Esophagus squamous epithelium (tissue), 5 donors: ENCODE measurements at places on chromosomes 6 and 20.

GRCh38 chr6:33160728-33161344 lies 31.4 kb downstream of the COL11A2 start:
- DNase-seq = no peak

- no peak for DNase-seq
Measured at GRCh38 chr6:63706630-63707029, 71.0 kb downstream of the PHF3 start.

- no peak for DNase-seq
Measured at GRCh38 chr20:49877386-49877921, 37.9 kb downstream of the SPATA2 start.

GRCh38 chr6:128443553-128443952 lies 76.8 kb downstream of the PTPRK start:
- no peak for DNase-seq

DNA sequence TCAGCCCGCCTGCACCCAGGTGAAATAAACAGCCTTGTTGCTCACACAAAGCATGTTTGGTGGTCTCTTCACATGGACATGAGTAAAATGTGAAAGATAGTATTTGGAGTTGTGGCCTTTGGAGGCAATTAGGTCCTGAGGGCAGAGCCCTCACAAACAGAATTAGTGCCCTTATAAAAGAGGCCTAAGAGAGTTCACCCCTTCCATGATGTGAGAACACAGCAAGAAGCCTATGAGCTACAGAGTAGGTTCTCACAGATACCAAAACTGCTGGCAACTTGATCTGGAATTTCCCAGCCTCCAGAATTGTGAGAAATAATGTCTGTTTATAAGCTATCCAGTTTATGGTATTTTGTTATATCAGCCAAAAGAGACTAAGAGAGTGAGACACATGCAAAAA lies 74.5 kb downstream of the TRDN start:
- no peak for DNase-seq

DNA sequence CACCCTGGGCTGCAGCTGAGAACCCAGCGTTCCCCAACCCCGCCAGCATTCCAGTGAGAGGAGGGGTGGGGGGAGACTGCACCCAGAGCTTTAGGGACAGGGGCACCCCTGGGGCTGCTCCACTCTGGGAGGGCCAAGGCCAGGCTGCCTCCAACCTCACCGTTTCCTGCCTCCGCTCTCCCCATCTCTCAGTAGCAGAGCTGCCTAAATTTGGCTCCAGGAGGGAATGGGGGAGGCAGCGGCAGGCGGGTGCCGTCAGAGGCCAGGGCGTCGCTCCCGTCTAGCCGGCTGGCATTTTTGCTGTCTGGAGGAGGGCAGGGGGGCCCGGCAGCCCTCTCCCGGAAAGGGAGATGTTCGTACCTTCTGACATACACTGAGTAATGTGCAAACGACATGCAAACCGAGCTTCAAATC lies 46.6 kb downstream of the NOL4L start:
- DNase-seq = no peak

- no peak for DNase-seq
Measured at GRCh38 chr6:105257340-105257739, 77.5 kb upstream of the POPDC3 start.

- DNase-seq = no peak
Measured at GRCh38 chr6:80163754-80164187, 57.3 kb downstream of the BCKDHB start.

DNA sequence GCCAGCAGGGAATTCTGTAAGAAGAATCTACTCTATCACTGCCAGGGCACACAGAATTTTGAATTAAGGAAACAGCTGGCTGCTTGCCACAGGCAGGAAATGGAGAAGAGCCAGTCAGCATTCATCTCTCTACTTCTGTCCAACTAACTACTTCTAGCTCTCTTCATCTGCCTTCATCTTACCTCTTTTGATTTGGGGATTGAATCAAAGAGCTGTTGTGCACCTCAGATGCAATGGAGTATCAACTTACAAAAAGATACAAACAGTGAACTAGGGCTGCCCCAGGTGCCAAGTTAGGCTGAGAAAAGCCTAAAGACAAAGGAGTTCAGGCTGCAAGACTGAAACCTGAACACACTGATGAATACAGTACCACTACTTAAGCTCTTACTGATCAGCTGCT lies 82.0 kb downstream of the PTPRK start:
- no peak for DNase-seq

GRCh38 chr6:146887447-146888077 lies 288.8 kb downstream of the ADGB start:
- no peak for DNase-seq

DNA sequence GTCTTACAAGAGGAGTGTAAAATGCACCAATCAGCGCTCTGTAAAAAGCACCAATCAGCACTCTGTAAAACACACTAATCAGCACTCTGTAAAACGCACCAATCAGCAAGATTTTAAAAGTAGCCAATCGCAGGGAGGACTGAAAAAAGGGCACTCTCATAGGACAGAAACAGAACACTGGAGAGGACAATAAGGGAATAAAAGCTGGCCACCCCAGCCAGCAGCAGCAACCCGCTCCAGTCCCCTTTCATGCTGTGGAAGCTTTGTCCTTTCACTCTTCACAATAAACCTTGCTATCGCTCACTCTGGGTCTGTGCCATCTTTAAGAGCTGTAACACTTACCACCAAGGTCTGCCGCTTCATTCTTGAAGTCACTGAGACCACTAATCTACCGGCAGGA lies 1.7 kb upstream of the AIG1 start:
- no peak for DNase-seq

DNA sequence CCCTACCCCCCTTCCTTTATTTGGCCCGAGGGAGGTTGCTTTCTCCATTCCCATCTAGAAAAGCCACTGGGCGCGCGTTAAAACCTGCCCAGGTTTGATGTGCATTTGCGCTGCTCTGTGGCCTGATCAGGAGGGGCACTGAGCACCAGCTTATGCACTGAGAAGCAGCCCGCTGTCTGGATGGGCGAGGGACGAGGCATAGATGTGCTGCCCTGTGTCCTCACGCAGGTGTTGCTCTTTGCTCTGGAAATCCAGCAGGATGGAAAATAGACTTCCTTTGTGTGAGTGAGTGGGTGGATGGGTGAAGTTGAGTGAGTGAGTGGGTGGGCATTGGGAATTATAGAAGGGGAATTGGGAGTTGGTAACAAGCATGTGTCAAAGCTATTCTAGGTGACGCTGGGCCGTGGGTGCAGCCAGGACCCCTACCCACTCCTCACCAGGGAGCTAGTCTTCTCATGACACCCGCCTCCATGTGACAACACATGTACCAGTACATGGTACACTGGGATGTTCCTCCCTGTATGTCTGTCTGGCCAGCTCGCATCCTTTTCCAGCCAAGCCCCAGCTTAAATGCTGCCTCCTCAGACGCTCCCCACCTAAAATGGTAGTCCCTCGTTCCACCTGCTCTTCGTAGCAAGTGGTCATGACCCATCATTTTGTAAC lies 162.6 kb downstream of the DTNBP1 start:
- no peak for DNase-seq

DNA sequence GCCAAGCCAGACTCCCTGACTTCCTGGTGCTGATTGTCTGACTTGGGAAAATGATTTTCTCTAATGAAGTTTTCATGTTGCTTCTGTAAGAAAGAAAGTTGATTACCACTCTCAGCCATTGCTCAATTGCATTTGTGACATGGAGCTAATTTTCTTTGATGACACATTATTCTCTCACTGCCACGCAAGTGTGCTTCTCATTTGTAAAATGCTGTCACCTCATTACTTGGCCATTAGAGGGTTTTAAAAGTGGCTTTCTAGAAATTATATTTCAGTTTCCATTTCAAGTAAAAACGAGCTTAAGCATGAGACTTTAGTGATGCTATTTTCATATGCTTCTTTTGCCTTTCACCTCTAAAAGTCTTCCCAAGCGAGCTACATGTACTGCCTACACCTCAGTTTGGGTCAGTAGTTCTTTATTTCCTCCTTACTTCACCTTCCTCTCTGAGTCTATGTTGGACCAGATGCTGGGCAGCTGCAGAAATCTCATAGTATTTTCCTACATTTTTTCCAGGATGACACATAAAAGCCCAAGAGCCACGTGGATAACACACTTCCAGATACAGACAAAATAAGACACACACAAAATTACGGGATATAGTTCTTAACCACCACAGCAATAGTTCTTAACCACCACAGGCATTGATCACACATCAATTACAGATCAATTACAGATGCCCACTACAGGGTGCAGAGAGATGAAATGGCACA lies 6.3 kb upstream of the FAM210B start:
- DNase-seq = no peak

GRCh38 chr6:15682965-15683822 lies 20.4 kb upstream of the DTNBP1 start:
- no peak for DNase-seq
